ENCODE measurements at places on chromosomes 7 and 10.

GRCh38 chr10:84008878-84009277, 130.4 kb upstream of the GHITM start:
- DNase-seq: peak; percentile 1

DNA sequence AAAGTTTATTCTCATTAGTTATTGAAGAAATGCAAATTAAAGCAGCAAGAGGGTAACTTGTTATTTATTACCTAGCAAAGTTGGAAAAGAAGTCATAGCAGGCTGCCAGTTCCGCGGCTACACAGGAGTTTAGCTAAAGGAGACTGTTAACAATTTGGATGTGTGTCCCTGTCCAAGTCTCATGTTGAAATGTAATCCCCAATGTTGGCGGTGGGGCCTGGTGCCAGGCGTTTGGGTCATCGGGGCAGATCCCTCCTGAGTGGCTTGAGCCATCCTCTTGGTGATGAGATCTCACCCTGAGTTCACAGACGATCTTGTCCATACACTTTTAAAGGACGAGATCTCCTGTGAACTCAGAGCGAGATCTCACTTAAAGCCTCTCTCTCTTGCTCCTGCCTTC, 608.3 kb downstream of the SH2D4B start:
- DNase-seq: no peak

DNA sequence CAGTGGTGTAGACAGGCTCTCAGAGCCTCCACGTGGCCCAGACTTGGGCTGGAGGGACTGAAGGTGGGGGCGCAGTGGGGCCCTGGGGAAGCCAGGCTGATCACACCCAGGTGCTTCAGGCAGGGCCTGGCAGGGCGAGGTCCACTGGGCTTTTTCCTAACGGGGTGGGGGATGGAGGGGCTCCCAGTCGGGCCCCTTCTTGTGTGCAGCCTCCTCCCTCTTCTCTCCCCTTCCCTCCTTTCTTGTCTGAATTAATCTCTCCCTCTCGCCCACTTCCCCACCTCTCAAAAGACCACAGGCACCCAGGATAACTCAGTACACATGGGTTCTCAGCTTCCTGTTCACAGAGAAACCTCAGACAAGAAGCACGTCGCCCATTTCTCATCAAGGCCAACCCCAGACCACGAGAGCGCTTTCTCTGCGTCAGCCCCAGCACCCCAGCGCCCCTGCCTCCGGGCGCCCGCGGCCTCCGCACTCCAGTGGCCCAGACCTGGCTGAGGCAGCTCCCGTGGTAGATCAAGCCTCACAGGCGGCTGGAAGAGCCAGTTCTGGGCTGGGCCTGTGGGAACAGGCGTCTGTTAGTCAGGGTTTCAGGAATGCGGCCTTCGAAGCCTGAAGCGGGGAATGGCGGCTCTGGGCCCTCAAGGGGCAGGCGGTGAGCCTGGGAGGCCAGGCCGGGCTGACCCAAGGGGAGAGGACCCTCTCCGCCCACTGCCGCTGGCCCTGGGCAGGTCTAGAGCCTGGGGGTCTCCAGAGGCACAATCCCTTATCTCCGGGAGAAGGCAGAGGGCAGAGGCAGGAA, 50.6 kb downstream of the PWWP2B start:
- no peak for DNase-seq

DNA sequence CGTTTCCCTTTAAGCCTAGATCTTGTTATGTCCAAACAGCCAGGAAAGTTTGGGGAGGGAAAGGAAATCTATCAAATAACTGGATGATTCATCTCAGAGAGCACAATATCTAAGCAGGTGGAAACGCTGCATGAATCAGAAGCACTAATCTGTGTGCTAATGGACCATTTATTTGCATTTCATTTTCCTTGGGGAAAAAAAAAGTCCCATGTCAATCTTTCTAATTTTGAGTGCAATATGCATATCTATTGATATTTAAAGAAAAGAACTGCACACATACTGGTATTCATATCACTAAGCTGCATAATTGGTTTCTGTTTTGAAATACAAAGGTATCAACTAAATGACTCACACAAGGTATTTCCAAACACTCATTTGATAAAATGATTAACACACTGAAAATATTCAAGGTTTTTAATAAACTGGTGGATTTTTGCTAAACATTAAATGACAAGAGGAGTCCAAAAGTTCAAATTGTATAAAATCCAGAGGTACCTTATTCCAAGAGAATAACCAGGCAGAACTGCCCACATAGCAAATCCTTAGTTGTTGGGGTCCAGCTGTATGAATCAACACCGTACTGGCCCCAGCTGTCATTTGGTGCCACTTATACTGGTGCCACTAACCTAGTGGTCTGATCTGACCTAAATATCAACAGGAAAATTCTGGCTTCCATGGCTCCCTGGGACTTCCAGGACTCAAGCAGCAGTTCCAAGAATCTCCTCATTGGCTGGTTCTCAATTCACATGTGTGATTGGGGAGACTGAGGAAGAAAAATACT, 122.2 kb upstream of the SP4 start:
- DNase-seq: no peak

DNA sequence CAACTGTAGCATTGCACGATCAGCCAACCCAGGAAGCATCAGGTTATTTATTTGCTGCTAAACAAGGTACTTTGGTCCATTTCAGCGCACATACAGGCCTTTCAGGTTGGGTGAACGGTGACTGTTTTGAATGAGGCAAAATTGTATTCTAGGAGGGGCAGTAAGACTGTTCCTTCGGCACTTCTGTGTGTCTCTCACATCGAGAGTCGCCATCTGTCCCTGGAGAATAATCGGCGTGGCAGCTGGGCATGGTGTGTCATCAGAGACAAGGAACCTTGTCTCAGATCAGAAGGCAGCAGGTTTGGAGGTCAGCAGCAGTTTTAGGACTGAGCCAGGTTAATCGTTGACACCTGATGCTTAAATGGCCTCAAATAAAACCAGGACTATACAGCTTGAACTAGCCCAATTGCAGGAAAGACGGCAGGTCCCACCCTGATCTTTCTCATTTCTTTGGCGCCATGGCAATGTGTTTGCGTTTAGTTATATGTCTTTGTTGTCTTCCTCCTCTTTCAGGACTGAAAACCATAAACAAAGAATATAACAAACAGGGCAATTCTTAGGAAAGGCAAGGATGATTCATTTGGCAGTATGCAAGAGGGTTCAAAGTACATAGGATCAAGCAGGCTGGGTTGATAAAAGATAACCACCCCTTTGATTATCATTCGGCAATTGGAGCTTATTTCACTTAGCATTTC, 92.0 kb upstream of the PRR15 start:
- DNase-seq: no peak

DNA sequence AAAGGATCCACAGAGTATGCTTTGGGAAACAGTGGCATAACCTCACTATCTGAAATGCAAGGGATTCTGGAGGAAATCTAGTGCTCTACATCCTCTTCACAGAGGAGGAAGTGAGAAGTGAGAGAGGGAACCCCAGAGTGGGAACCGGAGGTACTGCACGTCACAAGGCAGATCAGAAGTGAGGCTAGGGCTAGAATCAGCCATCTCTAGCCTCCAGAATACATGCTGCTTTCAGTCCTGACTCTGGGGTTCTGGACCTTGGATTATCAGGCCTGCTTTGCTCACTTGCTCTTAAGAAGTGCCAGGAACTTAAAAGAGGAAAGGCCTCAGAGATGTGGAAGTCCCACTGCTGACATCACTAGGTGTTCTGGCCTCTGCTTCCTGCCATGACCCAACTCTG, 25.7 kb downstream of the ZNF503 start:
- DNase-seq: no peak

Data from NCI-H446 (cell line).